Fibroblast of pulmonary artery (primary cell): ENCODE measurements at places on chromosomes 5 and 9.

- peak; percentile 89 for DNase-seq
These were observed 48.3 kb upstream of the EGFL7 start for GRCh38 chr9:136614372-136614922.

- no peak for DNase-seq
These were observed 231.9 kb downstream of the ATPSCKMT start for GRCh38 chr5:10017786-10018185.

- no peak for DNase-seq
These were observed 21.9 kb downstream of the MAMDC2 start for GRCh38 chr9:70065572-70065971.

DNA sequence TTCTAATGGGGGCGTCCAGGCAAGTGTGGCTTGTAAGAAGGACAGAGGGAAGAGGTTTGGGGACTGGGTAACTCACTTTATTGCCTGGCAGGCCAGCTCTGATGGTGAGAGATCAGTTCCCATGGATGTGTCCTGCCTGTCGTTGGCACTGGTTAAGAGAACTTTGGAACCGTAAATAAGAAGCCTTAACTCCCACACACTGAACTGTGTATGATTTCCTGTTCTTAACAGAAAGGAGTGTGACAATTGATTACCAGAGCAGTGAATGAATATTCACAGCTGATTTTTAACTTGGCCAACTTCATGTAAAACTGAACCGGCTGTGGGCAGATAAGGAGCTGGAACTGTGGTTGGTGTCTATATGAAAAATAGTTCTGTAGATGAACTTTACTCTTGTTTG lies 63.2 kb downstream of the MEGF10 start:
- DNase-seq: no peak

DNA sequence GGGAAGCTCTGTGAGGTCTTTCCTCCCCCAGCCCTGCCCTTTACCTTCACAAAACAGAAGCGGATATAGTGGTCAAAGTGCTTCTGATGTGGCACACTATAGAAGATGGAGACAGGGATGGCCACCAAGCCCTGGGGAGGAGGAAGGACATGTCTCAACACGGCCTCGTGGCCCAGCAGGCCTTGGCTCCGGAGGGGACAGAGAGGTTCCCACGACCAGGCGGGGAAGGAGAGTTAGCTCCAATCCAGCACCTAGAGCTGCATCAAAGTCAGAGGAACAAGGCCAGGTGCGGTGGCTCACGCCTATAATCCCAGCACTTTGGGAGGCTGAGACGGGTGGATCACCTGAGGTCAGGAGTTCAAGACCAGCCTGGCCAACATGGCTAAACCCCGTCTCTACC lies 4.1 kb upstream of the SPOUT1 start:
- DNase-seq: no peak

GRCh38 chr9:37262410-37262809 lies 142.0 kb downstream of the ZCCHC7 start:
- peak; percentile 63 for DNase-seq
